ENCODE measurements at places on chromosomes 2 and 18.
A peak's percentile ranks its signal among the peaks of the same experiment; 100 is the strongest.

- no peak for DNase-seq
Measured at GRCh38 chr2:230325316-230326243, 1.4 kb upstream of the SP140L start.

DNA sequence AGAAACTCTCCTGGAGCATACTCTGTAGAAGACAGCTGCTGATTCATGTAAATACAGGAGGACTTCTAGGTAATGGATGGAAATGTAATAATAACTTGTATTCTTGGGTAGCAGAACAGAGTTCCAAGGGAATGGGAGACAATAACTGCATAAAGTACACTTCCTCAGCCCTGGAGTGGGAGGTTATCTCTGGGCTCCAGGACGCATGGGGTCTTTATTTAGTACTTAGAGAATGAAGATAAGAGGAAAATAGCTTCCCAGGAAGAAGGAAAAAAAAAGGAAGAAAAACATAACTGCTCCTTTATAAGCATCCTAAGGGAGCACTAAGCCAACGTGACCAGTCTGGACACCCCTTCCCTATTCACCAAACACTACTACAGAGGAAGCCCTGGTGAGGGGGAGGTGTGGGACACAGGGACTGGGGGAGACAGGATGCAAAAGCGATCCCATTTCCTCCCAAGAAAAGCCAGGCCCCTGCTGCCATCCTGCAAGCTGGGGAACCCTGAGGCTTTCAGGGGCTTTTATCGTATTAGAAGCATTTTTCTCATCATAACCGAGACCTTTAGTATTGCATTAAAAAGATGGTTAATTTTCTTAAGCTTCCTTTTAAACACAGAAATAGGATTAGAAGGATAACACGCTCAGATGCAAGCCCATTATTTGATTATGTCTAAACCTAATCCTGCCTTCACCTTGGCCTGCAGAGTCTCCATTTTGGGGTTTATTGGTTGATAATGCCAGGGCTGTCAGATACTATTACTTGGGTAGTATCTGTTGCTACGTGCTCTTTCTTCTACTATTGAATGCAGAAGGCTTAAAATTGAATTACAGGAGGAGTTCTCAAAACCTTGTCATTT, 78.5 kb downstream of the KLF7 start:
- no peak for DNase-seq

GRCh38 chr2:75064691-75065396, 106.4 kb downstream of the POLE4 start:
- peak; percentile 15 for DNase-seq

DNA sequence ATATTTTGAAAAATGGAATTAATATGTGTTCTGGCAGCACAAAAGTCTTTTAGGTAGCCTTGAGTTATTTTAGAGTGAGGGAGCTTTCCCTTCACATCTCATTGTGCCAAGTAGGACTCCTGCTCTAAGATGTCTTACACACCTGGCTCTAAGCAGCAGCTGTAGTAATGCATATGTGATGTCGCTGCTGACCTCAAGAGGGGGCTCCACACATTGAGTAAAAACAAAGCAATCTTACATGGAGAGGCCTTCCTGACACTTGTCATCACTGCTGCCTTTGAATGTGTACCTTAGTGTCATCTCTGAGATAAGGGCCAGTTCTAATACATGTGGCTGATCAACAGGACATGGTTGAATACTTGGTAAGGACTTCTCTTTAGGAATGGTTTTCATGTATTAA, 75.8 kb downstream of the ACTR3 start:
- no peak for DNase-seq

- DNase-seq: no peak
Measured at GRCh38 chr2:119792907-119793312, 33.2 kb downstream of the PTPN4 start.

GRCh38 chr2:227320305-227321094, 4.6 kb upstream of the MFF start:
- DNase-seq: no peak

DNA sequence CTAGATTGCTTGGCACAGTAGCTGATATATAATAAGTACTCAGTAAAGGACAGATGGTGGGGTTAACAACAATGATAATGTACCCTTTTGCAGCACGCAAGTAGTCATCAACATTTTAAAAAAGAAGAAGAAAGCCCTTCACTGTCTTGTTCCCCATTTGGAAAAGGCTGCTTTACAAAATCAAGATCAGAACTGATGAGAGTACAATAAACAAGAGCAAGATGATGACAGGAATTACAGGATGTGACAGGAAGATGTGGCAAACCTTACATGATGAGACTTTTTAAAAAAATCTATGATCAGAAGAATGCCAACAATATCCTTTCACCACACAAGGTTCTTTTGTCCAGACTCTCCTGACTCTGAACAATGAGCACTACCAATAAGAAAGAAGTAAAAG, 9.1 kb downstream of the TYW5 start:
- no peak for DNase-seq

DNA sequence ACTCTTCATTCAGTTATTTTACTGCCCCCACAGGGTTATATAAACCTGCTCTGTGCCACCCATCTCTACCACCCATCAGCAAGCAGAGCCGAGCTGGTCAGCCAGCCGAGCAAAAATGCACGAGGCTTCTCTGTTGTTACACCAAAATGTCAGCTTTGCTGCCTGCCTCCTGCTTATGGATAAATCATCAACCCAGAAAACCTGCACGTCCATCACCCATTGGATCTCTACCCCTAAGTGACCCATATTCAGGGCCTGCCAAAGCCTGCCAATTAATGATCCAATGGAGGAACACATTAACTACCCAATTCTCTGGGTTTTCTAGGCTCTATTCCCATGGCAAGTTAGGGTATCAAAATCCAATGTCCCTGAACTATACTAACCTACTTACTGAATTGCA, 365.5 kb upstream of the ACVR2A start:
- no peak for DNase-seq

GRCh38 chr2:11154923-11155380, 315 bp upstream of the SLC66A3 start:
- peak; percentile 96 for DNase-seq

GRCh38 chr18:35142275-35142615, 98.6 kb upstream of the ZNF397 start:
- DNase-seq: no peak

- no peak for DNase-seq
Measured at GRCh38 chr18:30903566-30903965, 139.0 kb downstream of the DSC3 start.

- DNase-seq: no peak
Measured at GRCh38 chr18:22094358-22094734, 75.0 kb upstream of the GATA6 start.

- no peak for DNase-seq
Measured at GRCh38 chr2:287471-287885, 413 bp downstream of the ALKAL2 start.

DNA sequence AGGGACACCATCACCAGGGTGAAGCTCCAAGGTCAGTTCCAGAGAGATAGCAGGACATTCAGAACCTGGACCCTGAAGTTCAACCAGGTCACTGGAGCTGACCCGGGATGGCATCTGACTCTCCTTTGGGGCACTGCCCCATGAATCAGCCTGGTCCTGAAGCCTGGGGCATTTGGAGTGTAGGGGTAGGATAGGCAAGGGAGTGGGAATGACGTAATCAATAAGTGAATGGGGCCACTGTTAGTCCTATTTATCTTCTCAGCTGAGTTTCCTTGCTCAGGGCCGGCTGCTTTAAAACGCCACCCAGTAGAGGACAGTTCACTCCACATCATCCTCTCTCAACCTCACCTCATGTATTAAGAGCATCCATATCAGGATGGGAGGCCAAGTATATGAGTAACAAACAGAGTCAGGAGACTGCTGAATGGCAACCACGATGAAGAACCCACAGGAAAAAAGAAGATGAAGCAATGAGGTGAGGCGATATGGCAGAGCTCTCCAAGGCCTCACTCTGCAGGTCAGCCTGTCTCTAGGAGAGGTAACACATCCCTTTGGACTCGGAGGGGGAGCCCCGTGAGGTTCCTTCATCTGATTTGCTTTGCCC, 1.8 kb upstream of the RFX8 start:
- no peak for DNase-seq

DNA sequence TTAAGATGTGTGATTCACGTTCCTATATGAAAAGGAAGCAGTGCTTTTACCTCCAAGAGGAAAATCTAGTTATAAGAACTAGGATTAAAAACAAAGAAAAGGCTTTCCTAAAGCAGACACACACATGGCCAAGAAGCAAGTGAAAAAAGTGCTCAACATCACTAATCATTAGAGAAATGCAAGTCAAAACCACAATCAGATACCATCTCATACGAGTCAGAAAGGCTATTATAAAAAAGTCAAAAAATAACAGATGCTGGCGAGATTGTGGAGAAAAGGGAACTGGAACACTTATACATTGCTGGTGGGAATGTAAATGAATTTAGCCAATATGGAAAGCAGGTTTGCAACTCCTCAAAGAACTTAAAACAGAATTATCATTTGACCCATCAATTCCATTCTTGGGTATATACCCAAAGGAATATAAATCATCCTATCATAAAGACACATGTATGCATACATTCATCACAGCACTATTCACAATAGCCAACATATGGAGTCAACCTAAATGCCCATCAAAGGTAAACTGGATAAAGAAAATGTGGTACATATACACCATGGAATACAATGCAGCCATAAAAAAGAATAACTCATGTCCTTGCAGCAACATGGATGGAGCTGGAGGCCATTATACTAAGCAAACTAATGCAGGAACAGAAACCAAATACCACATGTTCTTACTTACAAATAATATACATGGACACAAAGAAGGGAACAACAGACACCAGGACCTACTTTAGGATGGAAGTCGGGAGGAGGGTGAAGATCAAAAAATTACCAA, 285.3 kb downstream of the RAD51AP2 start:
- DNase-seq: no peak

- DNase-seq: no peak
Measured at GRCh38 chr18:48356151-48356745, 52.9 kb downstream of the ZBTB7C start.

DNA sequence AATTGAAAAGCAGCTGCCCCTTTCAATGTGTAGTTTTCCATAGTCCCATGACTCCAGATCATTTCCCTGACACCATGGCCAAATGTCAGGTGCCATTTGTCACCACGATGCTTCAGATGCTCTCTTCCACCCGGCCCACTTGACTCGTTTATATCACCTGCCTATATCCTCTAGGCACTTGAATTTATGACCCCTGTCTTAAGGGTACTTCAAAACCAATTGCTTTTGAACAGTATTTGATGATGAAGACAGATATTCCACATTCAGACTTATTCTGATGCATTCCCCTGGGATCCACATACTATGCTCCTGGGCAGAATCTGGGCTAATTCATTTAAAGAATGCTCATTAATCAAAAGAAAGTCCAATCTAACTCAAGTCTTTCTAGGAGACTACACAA, 16.9 kb upstream of the RHBDD1 start:
- no peak for DNase-seq

DNA sequence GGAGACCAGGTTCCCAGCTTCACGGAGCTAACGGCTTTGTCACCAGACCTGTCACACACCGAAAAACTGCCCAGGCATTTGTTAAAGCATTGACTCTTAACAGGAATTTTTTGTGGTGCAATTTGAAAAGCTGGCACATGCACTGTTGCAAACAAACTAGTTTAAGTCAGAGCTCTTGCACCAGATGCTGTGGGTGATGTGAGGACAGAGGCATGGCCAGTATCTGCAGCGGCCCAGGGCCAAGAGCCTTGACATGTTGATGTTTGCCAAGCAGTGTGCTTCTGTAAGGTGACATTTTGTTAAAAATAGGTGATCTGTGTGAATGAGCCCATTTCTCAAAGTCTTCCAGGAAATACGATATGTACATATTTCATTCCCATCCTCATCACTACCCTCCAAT, 142.5 kb downstream of the MTCL1 start:
- no peak for DNase-seq

DNA sequence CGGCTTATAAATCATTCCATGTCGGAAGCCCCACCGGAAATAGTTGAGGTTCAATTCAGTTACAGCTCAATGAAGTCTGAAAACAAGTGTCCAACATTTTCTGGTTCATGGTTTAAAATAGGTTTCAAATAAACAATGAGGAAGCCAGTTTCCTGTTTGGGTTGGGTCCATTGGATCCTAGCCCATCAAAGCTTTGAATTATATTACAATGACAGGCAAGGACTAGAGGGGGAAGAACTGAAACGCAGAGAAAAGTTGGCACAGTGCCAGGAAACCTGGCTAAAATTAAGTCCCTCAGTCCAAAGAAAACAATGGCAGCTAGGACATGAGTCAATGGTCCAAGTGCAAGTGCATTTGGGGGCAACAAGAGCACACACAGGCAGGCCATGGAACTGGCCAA, 32.0 kb downstream of the SLC14A1 start:
- no peak for DNase-seq

DNA sequence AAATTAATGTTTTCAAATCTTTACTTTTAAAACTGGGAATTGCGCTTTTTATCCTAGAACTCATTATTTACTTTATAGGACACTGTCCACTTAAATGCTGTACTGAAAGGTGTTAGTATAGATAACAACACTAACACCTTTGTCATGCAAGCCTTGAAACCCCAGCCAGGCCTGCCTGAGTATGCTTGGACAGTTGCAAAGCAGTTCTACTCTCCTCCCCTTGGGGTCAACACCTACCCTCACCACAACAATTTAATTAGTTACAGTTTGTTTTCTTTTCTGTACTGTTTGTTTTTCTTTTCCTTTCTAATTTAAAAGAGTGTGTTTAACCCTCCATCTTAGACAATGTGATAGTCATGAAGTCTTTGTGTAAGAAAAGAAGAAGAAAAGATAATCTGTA, 18.9 kb upstream of the FAM98A start:
- DNase-seq: no peak

- peak; percentile 45 for DNase-seq
Measured at GRCh38 chr2:208072250-208072892, 47.0 kb upstream of the PLEKHM3 start.
